ENCODE measurements at places on chromosomes 16 and 17.
A peak's percentile ranks its signal among the peaks of the same experiment; 100 is the strongest.

DNA sequence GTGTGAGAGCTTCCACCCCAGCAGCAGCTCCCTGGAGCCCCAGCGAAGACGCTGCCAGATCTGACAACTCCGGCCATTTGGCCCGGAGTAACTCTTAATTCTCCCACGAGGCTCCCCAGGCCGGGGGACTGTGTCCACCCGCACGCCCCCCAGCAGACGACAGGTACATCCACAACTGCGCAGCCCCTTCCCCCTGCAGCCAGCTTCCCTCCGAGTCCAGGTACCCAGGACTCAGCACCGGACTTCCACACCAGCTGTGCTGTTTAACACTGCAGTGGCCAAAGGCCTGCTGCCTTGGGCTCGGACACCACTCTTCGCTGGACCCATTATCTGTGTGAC, 7.2 kb downstream of the SYNGR2 start:
- no peak for DNase-seq

- no peak for DNase-seq
Measured at GRCh38 chr16:13835387-13835786, 84.6 kb upstream of the ERCC4 start.

- DNase-seq: peak; percentile 65
Measured at GRCh38 chr17:30378241-30378824, 394 bp upstream of the CPD start.

- DNase-seq: no peak
Measured at GRCh38 chr16:66871840-66872239, 8.5 kb upstream of the PDP2 start.

DNA sequence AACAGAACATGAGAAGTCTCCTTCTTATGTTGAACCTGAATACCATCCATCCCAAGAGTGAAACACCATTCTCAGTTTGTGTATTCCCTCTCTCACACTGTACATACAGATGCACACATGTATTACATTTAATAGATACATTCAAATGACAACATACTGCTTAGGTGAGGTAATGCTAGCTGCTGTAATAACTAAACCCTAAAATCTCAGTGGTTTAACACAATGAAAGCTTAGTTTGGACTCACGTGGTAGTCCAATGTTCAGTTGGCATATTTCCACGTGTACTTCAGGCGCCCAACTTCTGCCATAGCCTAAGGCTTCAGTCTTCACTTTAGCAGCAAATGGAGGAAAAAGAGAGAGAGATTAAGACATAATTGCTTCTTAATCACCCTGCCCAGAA, 351.1 kb upstream of the PMFBP1 start:
- no peak for DNase-seq

GRCh38 chr16:85220125-85220839, 108.0 kb upstream of the CIBAR2 start:
- no peak for DNase-seq

- DNase-seq: no peak
Measured at GRCh38 chr16:375212-375611, 4.9 kb upstream of the MRPL28 start.

DNA sequence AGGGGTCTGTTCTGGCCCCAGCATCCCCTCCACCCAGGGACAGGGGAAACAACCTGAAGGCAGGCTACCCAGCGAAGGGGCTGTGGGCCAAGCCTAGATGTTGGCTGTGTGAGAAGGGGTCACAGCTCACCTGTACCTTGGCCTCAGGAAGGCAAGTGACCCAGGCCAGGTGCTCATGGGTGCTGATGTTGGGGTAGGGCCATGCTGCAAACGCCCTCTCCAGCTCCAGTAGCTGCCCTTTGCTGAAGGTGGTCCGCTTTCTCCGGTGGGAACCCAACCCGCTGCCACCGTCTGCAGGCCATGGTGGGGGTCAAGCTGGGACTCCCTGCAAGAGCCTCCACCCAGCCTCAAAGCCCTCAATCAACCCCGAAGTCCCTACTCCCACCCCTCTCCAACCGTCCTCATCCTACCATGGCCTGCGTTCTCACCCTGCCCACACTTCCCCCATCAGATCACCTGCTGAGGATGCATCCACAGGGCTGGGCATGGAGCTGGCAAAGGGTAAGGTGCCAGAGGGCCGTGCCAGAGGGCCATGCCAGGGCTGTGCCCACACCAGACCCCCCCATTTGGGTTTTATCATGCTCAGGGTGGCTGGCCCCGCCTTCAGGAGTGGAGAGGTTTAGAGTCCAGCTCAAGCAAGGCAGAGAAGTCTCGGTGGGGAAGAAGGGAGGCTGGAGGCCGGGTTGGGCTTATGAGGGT, at the start of gene SEBOX:
SEBOX (minus strand) TSS at position 535 of the 699 bp plus-strand sequence; CDS start at position 487, 48 bp downstream.
- DNase-seq: no peak

- no peak for DNase-seq
Measured at GRCh38 chr17:69809331-69809730, 265.7 kb upstream of the KCNJ16 start.

DNA sequence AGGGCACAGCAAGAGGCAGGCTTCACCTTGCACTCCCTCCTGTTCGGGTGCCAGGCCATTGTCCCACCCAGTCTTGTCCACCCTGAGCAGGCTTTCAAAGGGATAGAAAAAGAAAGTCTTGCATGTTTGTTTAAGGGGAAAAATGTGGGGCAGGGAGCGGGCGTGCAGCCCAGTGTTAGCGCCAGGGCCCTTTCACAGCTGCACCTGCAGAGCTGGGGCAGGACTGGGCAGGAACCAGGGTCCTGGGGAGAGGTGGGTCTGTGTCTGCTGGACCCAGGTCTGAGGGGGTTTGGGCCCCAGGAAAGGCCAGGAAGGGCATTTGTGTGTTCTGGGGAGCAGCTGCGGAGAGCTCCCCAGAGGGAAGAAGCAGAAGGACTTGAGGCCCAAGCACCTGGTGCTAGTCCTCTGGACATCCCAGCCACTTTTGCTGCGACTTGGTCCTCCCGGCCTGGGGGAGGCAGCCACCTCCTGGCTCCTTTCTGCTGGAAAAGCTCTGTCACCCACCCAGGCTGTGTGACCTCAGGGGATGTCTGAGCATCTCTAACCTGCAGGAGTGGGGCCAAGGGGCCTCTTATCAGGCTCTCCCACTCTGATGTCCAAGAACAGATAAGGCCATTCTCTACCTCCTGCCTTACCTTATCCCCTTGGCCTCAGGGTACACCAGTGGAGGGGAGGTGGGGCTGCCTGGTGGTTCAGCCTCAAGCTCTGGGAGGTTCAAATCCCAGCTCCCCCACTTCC, 44.7 kb downstream of the PSME3IP1 start:
- DNase-seq: no peak

- DNase-seq: peak; percentile 57
Measured at GRCh38 chr17:1870592-1870991, 40.8 kb downstream of the RPA1 start.

- peak; percentile 76 for DNase-seq
Measured at GRCh38 chr17:1365445-1366039, 34.5 kb downstream of the YWHAE start.

- DNase-seq: no peak
Measured at GRCh38 chr16:88731699-88732098, 25.4 kb downstream of the CTU2 start.

- peak; percentile 32 for DNase-seq
Measured at GRCh38 chr16:11583889-11584565, 2.7 kb downstream of the LITAF start.

DNA sequence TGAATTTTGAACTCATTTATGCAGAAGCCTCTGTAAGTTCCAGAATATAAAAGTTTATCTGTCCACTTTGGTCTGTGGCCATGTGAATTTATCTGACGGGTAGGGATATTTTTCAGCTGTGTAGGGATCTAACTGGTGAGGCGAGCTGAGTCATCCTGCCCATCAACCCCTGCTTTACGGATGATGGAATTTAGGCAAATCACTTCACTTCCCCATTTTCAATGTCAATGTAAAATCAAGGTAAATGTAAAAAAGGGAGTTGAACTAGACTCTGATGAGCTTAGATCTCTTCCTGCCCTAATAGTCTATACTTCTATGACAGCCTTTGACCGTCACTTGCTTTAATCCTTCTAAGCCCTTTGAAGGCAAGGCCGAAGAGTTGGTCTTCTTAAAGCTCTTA, 2.6 kb downstream of the SLC16A6 start:
- DNase-seq: no peak

DNA sequence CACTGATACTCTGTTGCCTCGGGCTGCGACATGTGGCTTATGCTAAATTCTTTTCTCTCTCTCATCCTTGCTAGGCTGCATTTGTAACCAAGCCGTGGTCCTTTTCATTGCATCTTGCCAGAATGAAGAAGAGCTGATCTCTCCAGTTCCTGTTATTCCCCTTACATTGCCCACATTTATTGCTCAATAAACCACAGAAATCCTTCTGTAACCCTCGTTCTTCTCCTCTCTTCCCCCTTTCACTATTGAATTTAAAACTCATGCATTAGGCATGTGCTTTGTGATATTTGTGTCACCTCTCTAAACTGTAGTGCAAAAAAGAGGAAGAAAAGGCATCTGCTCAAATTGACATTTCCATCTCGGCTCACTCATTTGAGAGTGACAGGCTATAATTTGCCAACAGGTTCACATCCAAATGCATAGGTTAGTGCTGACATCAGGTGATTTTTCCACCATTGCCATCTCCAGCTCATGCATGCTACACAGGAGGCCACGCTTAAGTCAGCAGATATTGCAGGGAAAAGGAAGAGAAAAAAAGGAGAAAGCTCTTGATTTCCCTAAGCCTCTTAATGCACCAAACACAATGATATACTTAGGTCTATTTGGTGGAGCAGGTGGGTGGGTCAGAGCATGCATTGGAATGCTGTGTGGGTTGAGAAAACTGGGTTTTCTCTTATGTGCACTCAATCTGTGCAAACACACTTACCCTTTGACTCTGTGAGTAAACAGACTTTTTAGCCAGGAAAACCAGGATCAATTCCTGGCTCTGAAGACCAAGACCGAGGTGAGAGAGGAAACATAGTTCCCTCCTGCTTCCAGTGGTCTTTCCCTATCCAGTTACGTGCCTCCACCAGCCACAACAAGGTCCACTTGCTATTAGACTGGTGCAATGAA, 642.7 kb downstream of the HS3ST4 start:
- no peak for DNase-seq

- DNase-seq: no peak
Measured at GRCh38 chr17:72143245-72143644, 22.4 kb downstream of the SOX9 start.

GRCh38 chr17:75398279-75398678, 7.2 kb downstream of the GRB2 start:
- DNase-seq: no peak

GRCh38 chr16:74455619-74456289, 34.5 kb upstream of the CLEC18B start:
- no peak for DNase-seq

- no peak for DNase-seq
Measured at GRCh38 chr16:65634833-65635232, 513.0 kb upstream of the CDH11 start.

DNA sequence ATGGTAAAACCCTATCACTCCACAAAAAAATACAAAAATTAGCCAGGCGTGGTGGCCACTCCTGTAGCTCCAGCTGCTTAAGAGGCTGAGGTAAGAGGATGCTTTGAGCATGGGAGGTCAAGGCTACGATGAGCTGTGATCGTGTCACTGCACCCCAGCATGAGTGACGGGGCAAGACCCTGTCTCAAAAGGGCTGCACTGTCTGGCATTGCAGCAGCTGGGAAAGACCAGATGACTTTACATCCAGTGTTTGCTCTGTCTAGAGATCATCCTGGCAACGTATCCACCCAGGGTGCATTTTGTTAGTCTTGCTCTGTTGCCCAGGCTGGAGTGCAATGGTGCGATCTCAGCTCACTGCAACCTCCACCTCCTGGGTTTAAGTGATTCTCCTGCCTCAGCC, 52.0 kb downstream of the MRM3 start:
- no peak for DNase-seq

DNA sequence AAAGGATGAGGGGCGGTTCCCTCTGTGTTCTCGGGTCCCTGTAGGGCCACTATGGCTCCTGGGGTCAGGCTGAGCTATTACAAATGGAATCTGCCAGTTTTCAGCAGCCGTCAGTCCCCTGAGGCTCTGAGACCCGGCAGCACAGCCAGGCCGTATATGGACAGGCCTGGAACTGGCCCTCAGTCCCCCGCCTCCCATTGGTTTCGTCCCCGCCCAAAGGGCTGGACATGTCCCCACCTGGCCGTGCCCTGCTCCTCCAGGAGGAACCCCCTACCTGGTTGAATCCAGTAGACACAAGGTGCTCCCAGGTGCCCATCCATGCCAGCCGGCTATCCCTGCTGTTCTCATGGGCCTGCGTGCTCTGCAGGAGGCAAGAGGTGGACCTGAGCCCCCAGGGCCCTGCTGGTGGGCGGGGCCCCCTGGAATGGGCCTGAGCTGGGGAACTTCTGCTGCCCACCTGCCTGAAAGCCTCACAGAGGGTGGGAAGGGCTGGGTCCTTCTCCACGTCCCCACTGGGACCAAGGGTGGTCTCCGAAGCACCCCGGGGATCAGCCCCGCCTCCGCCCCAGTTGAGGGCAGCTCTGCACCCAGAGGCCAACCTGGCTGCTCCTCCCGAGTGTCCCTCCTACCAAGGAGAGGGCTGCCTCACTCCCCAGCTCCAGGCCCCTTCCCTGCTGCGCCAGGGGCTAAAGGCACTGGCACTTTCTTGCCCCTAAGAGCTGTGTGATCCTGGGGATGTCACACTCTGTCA, 16.8 kb downstream of the VASN start:
- no peak for DNase-seq

- no peak for DNase-seq
Measured at GRCh38 chr16:12558641-12559040, 245.0 kb downstream of the CPPED1 start.

GRCh38 chr16:59048876-59049275, 314.8 kb upstream of the GOT2 start:
- no peak for DNase-seq

DNA sequence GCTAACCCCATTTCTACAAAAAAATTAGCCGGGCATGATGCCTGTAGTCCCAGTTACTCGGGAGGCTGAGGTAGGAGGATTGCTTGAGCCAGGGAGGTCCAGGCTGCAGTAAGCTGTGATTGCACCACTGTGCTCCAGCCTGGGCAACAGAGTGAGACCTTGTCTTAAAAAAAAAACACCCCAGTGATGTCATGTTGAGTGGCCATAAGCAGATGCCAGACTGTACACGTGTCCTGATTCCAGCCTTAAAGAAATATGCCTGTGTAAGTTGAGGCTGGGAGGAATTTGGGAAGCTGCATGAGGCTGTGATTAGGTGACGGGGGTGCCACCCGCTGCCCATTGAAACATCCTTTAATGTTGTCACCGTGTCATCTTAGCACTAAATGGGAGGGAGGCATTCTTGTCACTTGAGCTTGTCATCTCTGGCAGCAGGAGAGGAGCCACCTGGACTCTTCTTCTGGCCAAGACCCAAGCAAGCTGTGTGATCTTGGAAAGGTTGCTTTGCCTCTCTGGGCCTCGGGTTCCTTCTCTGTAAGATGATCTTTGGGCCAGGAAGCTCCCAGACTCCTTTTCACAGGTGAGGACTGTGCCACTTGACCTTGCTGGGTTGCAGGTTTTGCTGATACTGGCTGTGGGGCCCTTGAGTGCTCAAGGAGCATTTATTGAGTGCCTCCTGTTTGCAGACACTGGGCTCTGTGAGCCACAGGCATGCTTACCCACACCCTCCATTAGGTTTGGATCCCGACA, 98.3 kb upstream of the CIBAR2 start:
- no peak for DNase-seq

DNA sequence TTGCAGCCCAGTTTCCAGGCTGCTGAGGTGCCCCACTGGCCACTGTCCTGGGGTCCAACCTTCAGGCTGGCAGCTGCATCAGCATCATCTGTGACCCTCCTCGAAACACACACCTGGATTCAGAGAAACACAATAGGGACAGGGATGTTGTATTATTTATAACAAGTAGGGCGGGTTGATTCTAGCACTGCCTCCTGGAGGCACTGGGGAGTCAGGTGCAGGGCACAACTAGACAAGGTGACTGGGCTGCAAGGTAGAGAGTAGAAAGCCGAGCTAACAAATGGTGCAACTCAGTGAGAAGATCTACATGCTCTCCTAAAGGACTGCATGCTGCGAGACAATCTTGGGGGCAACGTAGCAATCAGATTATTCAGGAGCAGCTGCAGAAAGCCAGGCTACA, 317.3 kb downstream of the SLC39A11 start:
- no peak for DNase-seq

Data from activated CD4-positive, alpha-beta T cell treated with anti-CD3 and anti-CD28 coated beads, Interleukin-2, amount 10 ng/mL, durations not matched to agents 7 days and 5 days (primary cell).